ENCODE measurements at places on chromosomes 1 and 21.

- no peak for DNase-seq
Observed at GRCh38 chr1:76433526-76433925, 359.0 kb downstream of the ST6GALNAC3 start.

DNA sequence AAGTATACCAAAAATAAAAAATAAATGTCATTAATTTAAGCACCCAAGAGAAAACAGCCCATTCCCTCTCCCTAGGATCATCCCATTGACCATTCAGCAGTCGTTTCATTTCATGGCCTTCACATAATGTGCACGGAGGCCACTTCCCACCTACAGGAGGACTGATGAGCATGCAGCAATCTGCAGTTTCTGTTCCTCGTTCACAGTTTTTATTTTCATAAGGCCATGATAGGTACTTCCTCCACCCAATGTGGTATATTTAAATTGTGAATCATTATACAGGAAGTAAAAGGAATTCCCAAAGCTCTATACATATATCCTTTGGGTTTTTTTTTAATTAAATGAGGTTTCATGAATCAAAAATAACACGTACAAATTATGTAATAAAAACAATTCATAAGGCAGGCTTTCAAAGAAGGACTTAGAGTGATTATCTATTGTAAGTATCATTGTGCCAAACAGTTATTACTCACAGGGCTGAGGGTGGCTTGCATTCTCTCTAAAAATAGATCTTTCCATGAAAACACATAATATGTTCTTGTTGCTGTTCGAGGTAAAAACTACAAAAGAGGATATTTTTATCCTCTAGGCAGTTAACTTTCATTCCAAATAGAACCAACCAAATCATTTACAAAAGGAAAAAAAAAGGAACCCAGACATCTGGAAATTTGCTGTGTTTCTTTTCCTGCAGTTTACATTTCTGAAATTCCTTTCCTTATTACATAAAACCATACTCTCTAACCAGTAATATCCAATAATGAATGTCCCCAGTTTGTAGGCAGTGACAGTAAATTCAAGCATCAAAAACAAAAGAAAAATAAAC is 27.5 kb upstream of the SLC44A3 start:
- DNase-seq = no peak

DNA sequence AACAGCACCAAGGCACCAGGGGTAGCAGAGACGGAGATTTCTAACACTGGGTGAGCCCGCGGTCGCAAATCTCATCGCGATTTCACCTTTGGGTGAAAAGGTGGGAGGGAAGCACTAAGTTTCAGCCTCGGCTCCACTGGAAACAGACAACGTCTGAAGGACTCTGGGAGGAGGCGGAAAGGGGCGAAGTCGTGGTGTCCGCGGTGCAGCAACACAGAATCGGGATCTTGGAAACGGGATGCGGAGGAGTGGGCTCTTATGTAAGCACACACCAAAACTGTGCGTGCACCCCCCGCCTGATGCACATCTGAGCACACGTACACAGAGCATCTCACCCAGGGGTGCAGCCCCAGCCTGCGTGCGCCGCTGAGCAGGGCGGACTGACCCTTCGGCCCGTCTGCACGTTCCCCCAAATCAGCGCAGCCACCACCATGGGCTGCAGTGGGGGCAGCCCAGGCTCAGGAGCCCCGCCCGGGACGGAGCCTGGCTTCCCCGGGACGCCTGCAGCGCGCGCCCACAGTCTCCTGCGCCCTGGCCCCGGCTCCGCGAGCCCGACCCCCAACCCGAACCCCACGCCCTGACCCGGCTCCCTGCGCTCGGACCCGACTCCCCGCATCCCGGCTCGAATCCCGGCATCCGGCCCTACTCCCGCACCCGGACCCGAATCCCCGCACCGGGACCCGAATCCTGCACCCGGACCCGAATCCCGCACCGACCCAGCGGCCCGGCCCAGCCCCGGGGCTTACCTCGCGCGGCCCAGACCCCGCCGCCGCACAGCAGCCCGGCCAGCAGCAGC is 670 bp downstream of the CLSTN1 start:
- DNase-seq = peak; percentile 38

GRCh38 chr1:24954022-24954421 is 23.9 kb upstream of the RUNX3 start:
- DNase-seq = no peak
